ENCODE measurements at places on chromosomes 12 and 14.
A peak's percentile ranks its signal among the peaks of the same experiment; 100 is the strongest.

DNA sequence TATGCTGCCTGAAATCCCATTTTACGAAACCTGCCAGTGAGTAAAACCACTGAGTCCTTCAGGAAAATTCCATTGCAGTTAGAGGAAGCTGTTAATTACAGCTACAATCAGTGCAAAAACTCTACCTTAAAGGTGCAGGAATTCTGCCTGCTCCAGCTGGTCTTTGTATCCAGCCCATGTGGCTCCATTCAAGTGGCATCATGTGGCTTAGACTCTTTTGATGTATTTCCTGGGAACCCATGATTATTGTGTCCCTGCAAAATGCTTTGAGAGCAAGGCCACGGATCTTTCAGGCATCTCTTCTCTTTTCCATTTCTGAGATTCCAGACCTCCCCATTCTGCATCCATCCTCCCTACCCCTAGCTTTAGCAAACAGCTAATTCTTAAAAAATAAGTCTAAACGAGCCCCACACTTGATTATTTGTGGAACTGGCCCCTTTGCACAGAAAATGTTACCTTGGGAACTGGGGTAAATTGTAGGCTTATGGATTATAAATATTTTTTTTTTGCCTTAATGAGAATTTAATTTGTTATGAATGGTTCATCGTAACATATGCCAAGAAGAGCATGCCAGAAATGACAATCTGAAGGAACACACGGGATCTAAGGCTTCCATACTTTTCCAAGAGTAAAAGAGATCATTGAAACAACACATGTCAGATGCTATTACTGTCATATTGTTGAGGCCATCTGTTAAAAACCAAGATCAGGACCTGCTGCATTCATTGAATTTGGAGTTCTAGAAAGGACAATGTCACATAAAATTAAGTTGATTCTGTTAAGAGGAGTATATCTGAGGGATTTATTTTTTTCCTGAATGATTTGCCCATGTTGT, 144.6 kb downstream of the TPH2 start:
- no peak for DNase-seq

DNA sequence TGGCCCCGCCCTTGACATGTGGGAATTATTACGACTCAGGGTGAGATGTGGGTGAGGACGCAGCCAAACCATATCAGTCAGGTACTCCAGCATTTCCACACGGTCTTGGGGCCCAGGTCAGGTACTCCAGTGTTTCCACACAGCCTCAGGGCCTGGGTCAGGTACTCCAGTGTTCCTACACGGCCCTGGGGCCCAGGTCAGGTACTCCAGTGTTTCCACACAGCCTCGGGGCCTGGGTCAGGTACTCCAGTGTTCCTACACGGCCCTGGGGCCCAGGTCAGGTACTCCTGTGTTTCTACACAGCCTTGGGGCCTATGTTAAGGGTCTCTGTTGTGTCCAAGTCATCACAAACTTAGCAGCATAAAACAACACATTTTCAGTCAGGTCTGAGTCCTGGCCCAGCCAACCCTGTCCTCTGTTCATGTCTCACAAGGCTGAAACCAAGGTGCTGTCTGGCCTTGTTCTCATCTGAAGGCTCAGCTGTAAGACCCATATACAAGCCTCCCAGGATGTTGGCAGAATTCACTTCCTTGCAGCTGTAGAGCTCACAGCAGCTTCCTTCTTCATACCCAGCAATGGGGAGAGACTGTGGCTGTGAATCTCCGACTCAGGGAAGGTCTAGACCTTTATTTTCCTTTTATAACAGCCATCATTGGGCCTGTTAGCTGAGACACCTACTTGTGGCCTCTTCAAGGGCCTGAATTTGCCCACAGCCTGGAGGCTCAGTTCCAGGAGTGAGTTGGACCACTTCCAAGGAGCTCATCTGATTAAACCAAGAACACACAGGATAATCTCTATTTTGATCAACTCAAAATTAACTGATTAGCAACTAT, 107.6 kb upstream of the SFSWAP start:
- peak; percentile 25 for DNase-seq

DNA sequence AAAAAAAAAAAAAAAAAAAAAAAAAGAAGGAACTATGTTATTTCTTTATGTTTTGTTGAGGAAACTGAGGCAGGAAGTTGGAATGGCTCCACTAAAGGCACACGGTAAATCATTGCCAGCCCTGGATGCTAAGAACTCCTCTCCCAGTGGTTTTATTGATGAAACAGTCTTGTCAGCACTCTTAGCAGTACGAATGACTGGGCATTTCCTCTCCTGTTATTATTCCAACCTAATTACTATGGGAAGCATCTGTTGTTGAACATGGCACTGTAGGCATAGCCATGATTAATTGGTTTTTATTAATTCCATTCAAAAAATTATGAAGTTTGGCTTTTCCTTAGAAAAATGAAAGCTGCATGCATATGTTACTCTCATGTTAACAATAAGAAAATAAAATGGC, 1387.1 kb upstream of the TMEM132C start:
- no peak for DNase-seq

GRCh38 chr12:27273114-27273513, 29.0 kb downstream of the STK38L start:
- no peak for DNase-seq

- DNase-seq = no peak
Observed at GRCh38 chr12:109983432-109984142, 12.6 kb downstream of the GIT2 start.

GRCh38 chr12:48678551-48679185, 3.4 kb downstream of the KANSL2 start:
- DNase-seq = peak; percentile 48

All from GF-D8 (cell line).